ENCODE measurements at places on chromosomes 1 and 21.
A peak's percentile ranks its signal among the peaks of the same experiment; 100 is the strongest.

DNA sequence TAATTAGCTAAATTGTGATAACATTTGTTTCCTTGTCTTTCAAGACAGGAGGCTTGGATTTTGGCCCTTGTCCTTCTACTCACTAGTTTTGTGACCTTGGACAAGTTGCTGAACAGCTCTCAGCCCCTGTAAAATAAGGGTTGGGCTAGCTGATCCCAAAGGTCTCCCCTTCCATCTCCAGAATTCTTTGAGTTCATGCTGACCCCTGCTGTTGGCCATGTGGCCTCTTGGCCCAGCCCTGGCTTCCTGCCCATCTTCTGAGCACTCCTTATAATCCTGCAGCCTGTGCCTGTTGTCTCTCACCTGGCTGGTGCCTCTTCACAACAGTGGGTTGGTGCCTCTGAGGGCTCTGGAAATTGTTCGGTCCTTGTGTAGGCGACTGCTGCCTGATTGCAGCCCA, 10.1 kb downstream of the PTGFRN start:
- DNase-seq: no peak

- DNase-seq: no peak
Observed at GRCh38 chr1:154404511-154404931, 622 bp upstream of the IL6R start.

DNA sequence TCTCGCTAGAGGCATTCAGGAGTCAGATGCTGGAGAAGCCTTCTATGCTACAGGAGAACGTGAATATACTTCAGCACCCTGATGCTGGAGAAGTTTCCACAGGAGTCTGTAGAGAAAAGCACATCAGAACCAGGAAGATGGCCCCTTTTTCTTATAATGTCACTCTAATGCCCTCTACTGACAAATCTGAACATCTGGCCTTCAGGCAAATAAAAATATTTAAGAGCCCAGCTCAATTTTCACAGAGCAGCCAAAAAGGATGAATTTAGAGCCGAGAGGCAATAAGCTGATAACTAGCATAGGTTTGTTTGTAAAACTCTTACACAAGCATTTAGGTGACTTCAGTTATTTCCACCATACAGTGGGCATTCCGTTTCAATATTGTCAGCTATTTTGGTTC, 3.8 kb upstream of the RRP15 start:
- DNase-seq: no peak

DNA sequence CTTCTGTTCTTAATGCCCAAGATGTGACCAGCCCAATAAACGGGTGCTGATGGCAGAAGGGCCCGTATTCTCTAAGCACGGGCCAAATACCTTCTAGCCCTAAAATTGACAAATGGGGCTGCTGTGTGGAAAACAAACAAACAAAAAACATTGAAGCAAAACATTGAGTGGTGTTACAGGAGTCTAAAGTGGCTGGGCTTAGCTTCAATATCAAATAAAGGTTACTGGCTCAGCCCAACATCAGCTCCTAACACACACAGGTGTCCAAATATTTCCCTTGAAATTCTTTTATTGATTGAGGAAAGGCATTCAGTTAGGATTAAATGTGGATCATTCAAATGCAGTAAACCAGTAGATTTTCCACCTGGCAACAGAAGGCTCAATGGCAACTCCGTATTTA, 13.3 kb upstream of the TTF2 start:
- DNase-seq: no peak

DNA sequence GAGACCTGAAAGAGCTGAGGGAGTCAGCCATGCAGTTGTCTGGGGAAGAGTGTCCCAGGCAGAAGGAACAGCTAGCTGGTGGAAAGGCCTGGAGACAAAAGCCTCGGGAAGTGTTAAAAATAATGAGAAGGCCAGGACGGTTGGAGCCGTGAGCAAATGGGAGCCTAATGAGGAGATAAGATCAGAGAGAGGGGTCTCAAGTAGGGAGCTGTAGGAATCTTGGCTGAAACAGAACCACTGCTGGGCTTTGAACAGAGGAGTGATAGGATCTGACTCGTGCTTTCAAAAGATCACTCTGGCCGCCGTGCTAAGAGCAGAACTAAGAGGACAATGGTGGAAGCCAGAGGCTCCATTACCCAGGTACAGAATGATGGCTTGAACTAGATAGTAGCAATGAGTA, 1.9 kb upstream of the FOXJ3 start:
- DNase-seq: no peak

DNA sequence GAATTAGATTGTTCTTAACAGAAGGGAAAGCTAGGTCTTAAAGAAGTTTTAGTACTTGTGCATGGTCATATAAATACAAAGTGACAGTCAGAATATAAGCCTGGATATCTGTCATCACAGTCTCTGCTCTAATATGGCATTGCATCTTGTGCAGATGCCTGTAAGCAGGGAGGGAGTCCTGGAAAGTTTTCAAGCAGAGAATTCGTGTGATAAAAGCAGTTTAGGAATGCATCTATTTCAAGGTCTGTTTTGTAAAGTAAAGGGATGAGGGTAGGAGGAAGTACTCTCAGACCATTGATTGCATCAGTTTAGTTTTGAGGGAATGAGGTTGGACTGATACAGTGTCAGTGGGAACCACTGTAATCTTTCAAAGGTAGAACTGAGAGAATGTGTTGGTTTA, 30.6 kb downstream of the IARS2 start:
- no peak for DNase-seq

DNA sequence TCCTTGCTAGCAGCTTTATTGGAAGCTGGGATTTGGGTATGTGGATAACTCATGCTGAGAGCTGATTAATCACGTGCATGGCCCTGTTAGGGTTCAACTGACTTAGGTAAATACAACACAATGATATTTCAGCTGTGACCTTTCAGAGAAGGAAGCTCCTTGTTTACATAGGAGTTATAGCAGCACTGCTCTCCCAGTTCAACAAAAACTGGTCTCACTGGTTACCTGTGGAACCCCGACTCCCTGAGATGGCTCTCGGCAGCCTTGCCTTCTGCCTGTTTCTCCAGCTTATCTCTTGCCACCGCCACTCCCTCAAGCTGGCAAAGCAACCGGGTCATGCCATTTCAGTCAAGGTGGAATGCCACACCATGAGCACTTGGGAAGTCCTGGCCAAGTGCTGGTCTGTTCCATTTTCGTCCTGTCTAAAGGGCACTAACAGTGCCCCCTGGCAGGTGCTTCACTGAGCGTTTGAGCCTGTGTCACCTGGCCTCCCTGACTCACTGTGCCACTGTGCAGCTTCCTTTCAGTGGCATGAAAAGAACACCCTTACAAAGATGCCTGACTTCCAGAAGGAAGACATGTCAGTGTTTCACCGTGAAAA, 31.6 kb downstream of the DOP1B start:
- DNase-seq: peak; percentile 97

DNA sequence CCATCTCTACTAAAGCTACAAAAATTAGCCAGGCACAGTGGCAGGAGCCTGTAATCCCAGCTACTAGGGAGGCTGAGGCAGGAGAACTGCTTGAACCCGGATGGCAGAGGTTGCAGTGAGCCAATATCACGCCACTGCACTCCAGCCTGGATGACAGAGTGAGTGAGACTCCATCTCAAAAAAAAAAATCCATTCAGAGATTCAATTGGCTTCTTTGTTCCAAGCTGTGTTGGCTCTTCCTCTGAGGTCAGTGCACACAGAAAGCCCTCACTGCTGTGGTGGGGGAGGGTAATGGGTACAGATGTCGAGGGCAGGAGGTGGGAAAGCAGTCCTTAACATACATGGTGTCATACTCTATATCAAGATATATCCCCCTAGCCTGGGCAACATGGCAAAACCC, 14.7 kb downstream of the TIE1 start:
- no peak for DNase-seq

- DNase-seq: no peak
Observed at GRCh38 chr1:223052931-223053330, 90.1 kb downstream of the TLR5 start.

GRCh38 chr1:10074059-10074851, 41.5 kb downstream of the UBE4B start:
- no peak for DNase-seq

DNA sequence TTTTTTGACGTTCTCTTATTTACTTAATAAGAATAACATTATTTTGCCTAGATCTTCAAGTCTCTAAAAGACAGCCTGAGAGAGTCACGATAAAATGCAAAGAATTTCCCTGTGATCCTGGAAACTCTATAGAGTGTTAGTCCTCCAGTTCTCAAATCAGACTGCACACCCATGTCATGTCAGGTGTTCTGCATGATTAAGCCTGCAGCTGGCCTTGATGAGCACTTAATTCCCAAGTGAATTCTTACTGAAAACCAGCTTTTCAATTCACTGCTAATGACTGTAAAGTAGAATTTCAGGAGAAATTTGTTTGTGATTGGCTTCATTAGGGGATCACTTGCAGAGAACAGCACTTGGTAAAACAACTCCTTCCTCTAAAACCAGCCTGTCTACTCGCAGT, 41.9 kb downstream of the CHML start:
- no peak for DNase-seq

- DNase-seq: no peak
Observed at GRCh38 chr1:227343206-227343605, 24.9 kb upstream of the CDC42BPA start.

GRCh38 chr1:92399076-92399475, 87.6 kb downstream of the GFI1 start:
- DNase-seq: no peak
